Stimulated activated CD8-positive, alpha-beta memory T cell treated with anti-CD3 and anti-CD28 coated beads, Interleukin-15, amount 100 ng/mL, for 48 hours (primary cell): ENCODE measurements at places on chromosomes 1 and 21.

DNA sequence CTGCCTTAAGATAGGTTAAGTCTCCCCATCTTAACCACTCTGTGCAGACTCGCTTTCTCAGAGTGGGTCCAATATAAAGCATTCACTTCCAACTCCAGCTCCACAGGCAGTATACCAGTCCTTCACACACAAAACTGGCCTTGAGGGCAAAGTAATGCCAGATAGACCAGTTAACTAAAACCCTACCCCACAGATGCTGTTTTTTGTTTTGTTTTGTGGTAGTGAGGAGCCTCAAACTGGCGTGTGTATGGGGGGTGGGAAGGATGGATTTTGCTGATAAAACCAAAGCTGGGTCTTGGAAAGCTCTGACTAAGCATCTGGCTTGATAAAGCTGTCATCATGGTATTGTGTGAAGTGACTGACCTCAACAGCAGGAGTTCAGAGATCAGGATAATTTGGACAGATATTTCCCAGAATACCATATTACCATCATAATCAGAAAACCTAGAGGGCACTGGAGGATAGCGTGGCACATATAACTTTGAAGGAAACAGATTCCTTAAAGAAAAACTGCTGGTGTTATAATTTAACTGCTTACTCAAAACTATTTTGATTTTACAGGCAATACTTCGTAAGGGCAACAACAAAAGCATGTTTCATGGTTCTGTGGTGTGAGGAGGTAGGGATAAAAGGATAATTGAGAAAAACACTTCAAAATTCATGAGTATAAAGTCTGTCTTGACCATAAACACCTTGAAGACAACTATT is 29.6 kb upstream of the CPLANE2 start:
- no peak for DNase-seq

DNA sequence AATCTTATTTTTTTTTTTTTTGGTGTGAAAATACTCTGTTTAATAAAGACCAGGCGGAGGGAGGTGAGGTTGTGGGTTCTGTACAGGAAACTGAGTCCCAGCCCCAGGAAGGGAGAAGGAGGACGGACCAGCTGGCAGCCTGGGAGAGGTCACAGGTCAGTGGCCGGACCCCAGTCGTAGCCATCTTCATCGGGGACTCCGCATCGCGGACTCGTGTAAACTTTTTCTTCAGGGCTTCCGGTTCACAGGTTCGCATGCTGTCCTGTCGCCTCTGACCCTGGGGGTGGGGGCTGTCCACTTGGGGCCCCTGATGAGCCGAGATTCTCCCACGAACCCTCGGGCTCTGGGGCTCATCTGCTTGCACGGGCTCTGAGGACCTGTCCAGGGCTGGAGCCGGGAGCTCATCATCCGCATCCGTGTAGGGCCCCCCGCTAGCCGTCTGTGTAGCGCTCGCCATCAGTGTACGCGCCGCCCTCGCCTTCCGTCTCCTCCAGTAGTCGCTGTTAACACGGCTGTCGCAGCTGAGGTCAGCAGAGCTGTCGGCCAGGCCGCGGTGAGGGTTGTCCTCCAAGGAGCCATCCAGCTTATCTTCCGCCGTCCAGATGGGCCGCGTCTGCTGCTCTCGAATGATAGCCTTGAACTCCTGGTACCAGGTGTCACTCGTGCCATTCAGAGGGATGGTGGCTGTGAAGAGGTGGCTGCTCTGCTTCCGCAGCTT is 975.7 kb upstream of the PRMT6 start:
- DNase-seq, result no peak

- DNase-seq, result no peak
These were observed 38.7 kb downstream of the SNX7 start for GRCh38 chr1:98700228-98700627.

DNA sequence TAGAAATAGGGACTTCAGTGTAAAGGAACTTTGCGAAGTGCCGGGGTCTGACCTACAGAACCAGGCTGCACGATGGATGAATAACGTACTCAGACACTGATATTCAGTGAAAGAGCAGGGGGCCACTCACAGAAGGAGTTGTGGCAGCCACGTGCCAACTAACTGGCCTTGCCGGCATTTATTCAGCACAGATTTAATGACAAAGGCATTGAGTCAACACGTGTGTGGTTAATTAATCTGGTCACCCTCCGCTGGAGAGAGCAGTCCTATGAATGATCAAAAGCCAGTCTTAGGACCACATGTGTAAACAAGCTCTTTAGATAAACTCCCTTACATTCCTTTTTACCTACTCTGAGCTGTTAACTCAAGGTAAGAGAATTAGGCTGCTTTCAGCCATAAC is 6.2 kb upstream of the B3GALT2 start:
- no peak for DNase-seq
